ENCODE measurements at places on chromosomes 16 and 17.

- DNase-seq: no peak
Measured at GRCh38 chr17:77376795-77377709, 236.3 kb downstream of the SEC14L1 start.

DNA sequence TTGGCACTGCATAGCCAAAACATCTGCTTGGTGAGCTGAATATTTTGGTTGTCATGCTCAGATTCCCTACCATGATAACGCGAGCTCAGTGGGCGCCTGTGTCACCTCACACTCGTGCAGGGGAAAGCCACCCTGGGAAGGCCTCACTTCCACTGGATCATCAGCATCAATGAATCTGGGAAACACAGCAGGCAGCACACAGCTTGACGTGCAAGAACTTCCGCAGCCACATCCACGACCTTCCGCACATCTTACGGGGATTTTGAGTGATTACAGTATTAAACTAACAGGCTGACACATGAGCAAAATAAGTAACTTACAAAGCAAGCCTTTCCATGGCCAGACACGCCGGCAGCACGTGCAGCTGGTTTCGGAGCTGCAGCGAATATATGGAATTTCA is 54.7 kb upstream of the FOXF1 start:
- DNase-seq: no peak

GRCh38 chr16:80259290-80259805 is 281.4 kb upstream of the DYNLRB2 start:
- DNase-seq: no peak

DNA sequence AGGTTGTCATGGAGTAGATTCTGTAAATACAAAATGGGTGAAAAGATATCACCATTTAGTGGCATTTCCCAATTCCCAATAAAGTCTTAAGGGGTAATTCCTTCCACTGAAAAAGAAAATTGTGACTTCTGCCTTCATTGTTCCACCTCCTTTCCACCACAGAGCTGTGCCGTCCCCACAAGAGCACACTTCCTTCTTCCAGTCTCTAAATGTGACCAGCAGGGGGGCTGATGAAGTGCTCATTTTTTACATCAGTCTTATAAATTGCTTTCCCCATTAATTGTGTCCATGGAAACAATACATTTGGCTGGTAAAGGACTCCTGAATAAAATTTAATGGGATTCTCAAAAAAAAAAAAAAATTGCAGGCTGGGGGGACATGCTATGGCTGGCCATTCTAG is 260.8 kb upstream of the PSMD7 start:
- no peak for DNase-seq

GRCh38 chr17:30981531-30982519 is 11.0 kb downstream of the RNF135 start:
- DNase-seq: no peak

DNA sequence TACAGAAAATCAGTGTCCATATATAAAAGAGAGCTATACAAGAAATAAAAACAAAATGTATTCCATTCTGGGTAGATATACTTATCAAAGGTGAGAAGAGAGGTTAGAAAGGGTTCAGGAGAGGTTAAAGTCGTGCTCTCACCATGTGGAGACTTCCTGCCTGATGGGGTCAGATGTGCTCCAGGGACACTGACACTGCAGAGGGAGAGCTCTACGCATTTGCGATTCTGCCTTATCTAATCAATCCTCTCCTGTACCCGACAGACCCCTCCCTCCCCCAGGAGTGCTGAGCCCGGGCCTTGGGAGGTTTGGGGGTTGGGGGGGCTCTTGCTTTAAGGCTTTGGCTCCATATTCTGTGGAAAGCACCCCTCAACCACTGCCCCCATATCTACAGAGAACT is 16.6 kb upstream of the SLC5A11 start:
- no peak for DNase-seq

GRCh38 chr17:81917565-81918332 is at the start of gene SIRT7:
TSS of gene SIRT7 (minus strand) at chr17:81918176. CDS start at chr17:81918131, 45 bp downstream.
- DNase-seq: peak; percentile 59

DNA sequence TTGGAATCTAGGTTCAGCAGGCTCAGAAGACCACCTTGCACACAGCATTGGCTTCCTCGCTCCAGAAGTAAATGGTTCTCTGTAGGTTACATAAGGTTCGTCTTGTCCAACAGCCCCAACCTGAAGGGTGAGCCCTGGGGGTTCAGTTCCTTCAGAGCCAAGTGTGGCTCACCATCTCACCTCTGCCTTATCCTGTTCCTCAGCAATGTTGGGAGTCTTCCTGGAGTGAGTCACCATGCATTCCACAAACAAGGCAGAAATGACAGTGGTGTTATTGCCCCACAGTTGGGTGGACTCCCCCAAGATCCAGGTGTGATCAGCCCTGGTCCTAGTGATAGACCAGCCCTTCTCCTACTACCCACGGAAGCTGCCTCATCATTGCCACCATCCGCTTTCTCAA is 26.8 kb upstream of the SMPD3 start:
- no peak for DNase-seq

GRCh38 chr16:8194794-8195193 is 395.5 kb downstream of the TMEM114 start:
- DNase-seq: no peak

DNA sequence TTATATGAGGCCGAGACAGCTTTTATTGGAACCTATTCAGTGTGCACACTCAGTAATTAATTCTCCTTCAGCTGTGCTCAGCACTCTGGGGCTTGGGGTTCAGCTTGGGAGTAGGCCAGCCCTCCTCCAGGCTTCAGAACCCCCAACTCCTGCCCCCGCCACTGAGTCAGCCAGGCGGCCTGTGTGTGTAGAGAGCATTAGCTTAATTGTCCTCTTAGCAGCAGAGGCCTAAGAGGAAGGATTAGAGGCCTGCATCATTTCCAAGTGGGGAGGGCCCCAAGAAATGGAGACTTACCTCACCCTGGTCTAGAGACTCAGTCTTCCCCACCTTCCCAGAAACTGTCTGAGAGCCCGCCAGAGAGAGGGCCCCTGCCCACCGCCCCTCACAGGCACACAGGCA is 772 bp downstream of the PRSS53 start:
- no peak for DNase-seq

GRCh38 chr17:45641541-45641940 is 142.6 kb upstream of the CRHR1 start:
- DNase-seq: no peak

DNA sequence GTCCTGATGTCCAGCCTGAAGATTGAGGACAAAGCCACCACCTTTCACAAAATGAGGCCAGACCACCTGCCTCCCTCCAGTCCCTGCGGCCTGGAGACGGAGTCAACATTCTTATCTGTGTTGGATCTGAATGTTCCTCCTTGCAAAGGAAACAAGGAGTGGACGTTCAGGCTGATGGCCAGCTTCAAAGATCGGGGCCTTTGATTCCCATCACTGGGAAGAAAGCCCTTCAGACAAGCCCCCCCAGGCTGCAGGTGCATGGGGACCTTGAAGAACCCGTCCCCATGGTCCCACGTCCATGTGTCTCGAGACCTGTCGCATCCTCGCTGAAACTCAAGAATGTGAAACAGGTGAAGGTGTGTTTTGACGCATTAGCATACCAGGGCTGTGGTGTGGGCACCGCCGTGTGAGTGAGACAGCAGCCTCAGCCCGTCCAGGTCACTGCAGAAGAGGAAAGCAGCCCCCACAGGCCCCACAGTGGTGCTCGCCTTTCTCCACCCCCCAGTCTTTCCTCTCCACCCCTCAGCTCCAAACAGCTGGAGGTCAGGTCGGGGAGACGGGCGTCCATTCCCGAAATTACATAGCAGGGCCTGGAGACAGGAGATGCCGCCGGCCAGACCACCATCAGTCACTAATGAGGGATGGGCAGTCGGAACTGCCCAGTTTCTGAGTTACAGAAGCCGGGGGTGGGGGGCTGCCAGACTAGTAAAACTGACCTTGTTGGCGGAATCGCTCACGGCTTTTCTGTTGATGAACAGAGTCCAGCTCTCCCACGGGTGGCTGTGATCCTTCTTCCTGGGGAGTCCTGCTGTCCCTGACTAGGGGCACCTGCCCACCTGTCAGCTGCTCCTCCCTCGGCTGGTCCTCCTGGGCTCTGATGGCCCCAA is 877 bp upstream of the CSNK1D start:
- no peak for DNase-seq

DNA sequence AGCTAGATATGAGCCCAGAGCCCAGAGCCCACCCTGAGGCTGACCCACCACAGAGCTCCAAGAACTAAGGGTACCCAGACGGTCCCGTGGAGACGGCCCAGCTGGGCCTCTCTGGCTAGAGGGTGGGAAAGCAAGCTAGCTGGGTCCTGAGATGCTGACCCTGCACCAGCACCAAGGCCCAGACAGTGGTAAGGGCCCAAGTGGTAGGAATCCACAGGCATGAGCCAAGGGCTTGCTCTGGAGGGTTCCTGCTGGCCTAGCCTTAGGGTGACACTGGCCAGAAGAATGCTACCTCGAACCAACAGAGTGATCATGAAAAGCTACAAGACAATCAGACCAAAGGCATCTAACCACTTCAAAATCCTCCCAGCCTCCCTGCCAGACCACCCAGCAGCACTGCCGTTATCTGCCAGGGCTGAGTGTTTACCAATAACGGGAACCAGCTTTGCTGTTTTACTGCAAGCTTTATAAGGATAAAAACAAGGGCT is 13.2 kb downstream of the HIC1 start:
- DNase-seq: no peak

GRCh38 chr17:13302983-13303382 is 285.2 kb upstream of the ELAC2 start:
- DNase-seq: no peak

GRCh38 chr16:28879841-28880588 is 1.7 kb downstream of the ATP2A1 start:
- DNase-seq: peak; percentile 90

GRCh38 chr16:70252355-70252988 is 732 bp upstream of the EXOSC6 start:
- no peak for DNase-seq

- no peak for DNase-seq
Measured at GRCh38 chr16:57476546-57477410, 9.5 kb downstream of the DOK4 start.

DNA sequence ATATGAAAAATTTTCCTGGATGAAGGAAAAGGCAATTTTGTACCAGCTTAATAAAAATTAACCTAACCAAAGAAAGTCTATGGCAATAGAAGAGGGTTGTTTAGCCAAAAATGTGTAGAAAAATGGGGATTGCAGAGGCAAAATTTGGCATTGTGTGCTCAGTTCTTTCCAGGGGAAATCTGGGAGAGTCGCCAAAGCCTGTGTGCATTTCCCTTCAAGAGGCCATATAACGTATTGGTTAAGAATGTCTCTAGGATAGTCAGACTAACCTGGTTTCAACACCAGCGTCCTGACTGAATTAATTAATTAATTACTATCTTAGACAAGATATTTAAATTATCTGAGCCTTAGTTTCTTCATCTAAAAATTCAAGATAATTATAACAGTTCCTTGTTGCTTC is 44.8 kb upstream of the HLF start:
- DNase-seq: no peak

- DNase-seq: no peak
Measured at GRCh38 chr16:13568803-13569202, 351.2 kb upstream of the ERCC4 start.

- no peak for DNase-seq
Measured at GRCh38 chr16:31402687-31403086, 9.6 kb downstream of the ITGAD start.

DNA sequence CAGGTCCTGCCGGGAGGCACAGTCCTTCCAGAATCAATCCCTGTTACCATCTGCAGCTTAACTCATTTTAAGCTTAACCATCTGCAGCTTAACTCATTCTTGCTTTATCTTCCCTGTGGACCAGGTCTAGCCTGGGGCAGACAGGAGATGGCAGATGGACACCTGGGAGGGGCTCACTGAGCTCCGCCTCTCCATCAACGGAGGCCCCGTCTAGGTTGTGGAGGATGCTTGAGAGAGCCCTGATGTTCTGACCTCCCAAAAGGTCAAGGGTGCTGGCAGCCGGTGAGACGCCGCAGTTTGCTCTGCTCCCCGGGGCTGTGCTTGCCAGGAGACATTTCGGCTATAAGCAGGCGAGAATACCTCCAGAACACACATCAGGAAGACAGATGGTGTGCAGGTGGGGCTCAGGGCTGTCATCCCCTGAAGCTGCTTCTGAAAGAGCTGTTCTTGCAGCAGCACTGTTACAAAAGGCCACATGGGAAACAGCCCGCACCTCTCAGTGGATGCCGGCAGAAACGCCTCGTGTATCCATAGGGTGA is 41.3 kb downstream of the BAIAP2 start:
- DNase-seq: no peak

DNA sequence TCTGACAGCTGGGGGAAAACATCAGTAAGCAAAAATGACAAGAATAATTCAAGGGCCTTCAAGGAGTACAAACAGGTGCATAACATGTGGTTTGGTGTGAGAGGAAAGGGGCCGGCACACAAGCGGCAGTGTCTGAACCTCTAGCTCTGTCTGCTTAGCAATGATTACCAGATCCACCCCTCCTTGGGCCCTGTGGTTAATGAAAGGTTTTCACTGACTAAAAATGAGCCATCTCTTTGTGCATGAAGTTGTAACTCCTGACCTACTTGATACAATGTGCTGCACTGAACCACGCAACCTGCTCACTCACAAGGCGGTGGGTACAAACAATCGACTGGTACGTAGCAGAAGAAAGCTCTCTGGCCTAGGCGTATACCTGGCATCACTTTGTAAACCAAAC is 15.1 kb downstream of the FAM117A start:
- DNase-seq: peak; percentile 49

- DNase-seq: no peak
Measured at GRCh38 chr16:49834531-49835151, 21.3 kb downstream of the ZNF423 start.

DNA sequence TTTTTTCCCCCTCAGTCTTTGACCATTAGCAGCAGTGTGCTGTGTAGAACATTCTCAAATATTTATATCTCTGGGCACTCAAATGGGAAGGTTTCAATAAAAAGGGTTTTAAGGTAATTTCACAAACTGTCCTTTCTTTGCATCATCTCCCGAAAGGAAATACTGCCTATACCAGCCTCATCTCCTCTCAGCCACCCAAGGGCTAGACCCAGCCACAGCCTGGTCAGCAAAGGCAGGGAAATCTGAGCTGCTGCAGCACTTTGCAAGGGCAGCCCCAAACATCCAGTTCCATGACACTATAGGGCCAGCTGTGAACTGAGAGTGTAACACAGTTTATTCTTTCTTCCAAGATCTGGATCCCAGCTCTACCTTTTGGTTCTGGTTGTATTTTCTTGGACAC is 28.9 kb downstream of the TMEM11 start:
- no peak for DNase-seq

GRCh38 chr16:24635900-24636610 is 93.4 kb upstream of the TNRC6A start:
- DNase-seq: no peak

DNA sequence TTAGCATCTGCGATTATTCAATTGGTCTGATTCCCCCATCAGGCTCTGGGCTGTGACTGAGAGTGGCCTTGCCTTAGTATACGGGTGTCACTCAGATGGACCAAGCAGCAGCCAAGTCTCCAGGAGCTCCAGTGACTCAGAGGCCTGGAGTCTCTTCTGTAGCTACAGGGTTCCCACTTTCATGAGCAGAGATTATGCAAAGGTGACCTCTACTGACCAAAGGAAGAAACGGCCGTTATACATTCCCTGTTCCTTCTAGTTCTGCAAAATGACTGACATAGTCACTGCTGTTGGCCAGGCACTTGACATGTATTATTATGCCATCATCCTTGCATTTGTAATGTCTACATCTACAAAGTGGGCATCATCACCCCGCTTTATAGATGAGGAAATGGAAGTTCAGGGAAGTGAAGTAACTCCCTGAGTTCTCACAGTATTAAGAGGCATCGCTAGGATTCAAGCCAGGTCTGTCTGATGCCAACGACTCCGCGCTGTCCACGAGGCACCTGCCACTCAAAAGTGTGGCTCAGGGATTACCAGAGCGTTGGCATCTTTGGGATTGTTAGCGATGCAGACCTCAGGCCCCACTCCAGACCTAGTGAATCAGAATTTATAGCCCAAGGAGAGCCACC is 23.3 kb downstream of the SLC38A7 start:
- no peak for DNase-seq

GRCh38 chr16:55660026-55660425 is 4.2 kb downstream of the SLC6A2 start:
- DNase-seq: no peak

All from stimulated activated CD4-positive, alpha-beta T cell treated with anti-CD3 and anti-CD28 coated beads, TNF-alpha, amount 100 ng/mL, for 48 hours (primary cell).